ENCODE measurements at places on chromosomes 2 and 18.

DNA sequence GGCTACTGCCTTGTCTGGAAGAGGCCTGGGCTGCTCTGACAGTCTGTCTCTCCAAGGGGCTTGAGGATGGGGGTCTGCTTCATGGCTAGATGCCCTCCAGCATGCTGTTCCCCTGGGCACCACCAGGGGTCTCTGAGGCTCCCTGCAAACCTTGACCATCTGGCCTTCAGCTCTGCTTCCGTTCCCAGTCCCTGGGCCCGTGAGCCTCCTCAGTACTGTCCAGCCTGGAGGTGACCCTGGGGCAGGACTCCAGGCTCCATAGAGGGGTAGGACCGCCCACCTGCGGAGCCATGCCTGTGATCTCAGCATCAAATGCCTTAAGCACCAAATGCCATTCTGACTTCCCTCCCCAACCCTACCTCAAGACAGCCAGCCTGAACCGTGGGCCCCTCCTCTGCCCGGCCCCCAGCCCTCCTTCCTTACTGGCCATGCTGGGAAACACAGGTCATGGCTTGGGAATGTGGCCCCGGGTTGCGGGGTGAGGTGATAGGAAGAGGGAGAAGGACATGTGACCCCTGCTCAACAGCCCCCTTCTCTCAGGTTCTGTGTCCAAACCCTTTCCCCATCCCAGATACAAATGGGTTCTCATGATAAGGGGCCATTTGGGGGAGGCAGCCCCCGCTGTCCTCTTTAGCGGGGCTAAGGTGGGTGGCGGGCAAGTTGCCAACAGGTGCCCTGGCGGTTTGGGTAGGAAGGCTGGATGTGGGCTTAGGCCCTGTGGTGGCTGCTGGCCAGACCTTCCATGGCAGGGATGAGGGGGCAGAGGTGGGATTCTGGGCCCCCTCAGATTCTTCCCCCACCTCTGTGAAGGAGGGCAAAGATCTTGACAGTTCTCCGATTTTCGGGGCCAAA, 25.0 kb downstream of the SPEG start:
- peak; percentile 86 for DNase-seq

GRCh38 chr2:30663806-30664205, 143.4 kb downstream of the CAPN13 start:
- DNase-seq: no peak

DNA sequence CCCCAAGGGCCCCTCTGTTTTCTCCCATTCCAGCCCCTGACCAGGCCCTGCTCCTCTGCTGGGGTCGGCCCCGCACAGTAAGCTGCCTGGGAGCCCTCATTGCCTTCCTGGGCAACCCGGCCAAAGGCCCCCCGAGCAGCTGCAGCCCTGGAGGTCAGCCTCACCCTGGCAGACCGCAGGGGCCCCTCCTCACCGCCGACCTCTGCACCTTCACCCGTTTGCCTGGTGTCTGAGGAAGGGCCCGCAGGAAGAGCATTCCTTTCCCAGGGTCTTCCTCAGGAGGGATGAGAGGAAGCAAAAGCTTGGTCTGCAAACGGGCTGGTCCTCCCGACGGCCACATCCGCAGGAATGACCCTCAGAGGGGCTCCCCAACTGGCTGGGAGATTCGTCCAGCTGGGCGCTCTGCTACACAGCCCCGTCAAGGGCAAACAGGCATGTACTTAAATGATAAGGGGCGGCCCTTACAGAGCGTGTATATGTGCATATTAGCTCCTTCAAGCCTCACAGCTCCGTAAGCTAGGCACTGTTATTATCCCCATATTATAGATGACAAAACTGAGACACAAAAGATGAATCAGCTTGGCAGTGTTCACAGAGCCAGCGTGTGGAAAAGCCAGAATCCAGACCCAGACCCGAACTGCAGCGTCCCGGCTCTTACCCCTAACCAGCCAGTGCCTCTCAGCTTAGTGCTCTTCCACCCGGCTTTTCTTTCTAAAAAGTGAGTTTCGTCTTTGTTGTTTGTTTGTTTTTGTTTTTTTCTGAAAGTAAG, 52.8 kb downstream of the SLC4A1AP start:
- no peak for DNase-seq

GRCh38 chr2:200416878-200417277, 93.0 kb downstream of the KCTD18 start:
- no peak for DNase-seq

DNA sequence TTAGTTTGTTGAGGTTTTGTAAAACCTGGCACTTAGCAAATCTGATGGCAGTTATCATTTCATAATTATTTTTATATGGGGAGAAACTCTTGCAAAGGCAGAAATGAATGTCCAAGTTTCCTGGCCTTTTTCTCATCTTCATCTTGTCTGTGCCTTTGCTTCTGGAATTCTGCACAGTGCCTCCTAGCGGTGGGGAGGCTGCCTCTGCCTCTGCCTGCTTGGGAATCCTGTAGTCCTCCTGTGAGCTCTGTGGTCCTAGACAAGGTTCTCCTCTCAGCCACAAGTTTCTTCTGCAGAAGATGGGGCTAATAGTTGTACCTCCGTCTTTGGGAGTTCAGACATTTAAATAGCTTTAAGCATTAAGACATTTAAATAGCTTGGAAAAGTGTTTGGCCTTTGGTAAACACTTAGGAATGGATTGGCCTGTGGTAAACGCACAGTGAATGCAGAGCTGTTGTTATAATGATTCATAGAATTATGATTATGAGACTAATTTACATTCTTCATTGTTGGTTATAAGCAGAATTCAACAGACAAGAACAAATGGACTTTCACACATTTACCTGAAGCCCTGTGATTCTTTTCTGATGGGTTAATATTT, 101.2 kb downstream of the ZNF236 start:
- DNase-seq: peak; percentile 74

DNA sequence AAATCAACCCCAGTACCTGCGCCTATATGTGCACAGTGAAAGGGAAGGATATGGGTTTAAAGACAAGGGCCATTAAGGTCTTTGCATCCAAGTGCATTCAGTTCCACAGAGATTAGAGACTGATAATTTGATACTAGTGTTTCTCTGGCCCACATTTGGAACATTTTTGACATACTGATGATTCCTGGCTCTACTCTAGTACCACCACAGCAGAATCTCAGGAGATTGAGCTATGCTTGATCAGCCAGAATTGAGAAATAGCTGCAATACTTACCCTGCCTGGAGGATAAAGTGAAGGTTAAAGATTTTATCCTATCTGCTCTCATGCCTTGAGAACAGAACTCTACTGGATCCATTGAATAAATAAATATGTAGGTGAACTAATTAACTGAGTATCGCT, 1267.8 kb downstream of the SUCLG1 start:
- DNase-seq: no peak

DNA sequence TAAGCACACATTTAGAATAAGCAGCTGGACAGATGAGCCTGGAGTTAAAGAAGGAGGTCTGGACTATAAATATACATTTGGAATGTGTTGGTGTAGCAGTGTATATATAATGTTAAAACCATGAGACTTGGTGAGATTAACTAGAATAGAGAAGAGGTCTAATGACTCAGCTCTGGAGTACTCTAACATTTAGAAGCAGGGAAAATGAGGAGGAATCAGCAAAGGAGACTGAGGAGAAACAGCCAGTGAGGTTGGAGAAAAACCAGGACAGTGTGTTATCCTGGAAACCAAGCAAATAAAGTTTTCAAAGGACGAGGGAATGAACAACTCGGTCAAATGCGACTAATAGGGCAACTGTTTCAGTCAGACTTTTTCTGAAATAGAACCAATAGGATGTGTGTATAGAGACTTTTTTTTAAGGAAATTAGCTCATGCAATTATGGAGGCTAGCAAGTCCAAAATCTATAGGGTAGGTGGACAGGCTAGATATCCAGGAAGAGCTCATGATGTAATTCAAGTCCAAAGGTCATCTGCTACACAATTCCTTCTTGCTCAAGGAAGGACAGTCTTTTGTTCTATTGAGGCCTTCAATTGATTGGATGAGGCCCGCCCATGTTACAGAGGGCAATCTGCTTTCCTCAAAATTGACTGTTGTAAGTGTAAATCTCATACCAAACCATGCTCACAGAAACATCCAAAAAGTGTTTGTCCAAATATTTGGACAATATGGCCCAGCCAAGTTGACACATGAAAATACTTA, 10.8 kb upstream of the SESTD1 start:
- DNase-seq: no peak

- no peak for DNase-seq
Measured at GRCh38 chr2:69926849-69927515, 12.1 kb downstream of the MXD1 start.

DNA sequence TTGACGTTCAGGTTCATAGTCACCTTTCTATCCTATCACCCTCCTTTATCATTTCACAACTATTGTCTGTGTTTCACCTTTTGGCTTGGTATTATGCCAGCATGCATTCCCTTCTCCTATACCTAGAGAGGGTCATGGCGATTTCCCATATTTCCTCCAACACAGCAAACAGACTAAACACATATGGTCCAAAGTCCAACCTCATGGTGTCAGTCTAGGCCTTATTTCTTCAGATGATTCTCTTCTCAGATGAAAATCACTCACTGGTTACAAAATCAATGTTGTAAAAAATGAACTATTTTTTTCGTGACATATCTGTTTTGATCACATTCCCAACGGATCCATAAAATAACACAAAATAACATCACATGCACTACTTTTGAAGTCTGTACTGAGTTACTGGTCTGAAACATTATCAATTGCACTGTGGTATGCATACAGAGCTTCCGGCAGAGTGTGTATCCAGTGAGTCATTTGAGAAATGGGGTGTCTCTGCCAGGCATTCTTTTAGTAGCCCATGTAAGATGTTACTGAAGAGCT, 204.8 kb upstream of the GALNT5 start:
- DNase-seq: no peak

GRCh38 chr2:5673145-5674025, 18.8 kb upstream of the SOX11 start:
- peak; percentile 81 for DNase-seq

DNA sequence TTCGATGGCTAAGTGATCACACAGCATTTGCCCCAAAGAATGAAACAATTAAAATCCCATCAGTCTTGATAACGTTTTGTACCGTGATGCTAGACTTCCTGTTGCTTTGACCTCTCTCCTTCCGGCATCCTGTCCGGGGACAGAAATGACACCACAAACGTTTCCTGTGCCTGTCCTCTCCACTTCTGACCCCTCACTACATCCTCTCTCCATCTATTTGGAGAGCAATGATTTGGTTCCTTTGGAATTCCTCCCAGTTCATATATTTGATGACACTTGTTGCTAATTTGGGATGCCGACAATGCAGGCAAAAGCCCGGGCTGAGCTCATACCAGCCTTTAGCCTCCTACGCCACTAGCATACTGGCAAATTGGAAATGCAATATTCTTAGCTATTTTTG, 151.2 kb upstream of the CCDC68 start:
- no peak for DNase-seq

DNA sequence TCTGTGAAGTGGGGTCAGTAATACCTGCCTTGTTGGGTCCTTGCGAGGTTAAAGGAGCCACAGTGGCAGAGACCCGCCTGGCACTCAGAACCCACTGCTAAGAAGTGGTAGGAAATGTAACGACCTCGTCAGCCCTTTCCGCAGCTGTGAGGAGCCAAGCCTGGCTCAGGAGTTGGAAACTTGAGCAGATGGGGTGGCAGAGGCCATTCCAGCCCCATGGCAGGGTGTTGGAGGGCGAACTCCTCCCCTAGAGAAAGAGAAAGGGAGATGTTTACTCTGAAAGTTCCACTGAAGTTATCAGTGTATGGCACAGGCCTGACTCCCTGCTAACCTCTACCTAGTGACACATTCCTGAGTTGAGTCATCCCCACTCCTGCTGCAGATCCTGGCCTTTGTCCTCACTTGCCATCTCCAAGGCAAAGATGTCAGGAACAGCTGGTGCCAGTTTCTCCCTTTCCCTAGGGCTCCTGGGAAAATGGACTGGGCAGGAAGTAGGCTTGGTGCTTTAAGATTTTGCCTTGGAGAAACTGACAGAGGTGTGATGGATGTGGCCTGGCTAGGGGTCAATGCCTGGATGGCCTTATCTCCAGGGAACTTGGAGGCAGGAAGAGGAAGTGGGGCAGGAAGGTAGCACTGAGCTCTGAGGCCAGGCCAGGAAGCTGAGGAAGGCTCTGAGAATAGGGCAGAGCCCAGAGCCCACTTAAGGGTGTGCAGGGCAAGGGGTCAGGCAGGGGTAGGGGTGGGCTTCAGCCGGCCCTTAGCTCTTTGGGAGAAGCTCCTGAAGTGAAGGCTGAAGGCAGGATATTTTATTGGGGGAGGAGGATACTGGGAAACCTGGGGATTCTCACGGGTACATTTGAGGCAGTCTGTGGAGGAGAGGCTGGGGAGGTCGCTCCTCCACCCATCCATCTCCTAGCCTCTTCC, 888 bp downstream of the VAMP5 start:
- DNase-seq: no peak

DNA sequence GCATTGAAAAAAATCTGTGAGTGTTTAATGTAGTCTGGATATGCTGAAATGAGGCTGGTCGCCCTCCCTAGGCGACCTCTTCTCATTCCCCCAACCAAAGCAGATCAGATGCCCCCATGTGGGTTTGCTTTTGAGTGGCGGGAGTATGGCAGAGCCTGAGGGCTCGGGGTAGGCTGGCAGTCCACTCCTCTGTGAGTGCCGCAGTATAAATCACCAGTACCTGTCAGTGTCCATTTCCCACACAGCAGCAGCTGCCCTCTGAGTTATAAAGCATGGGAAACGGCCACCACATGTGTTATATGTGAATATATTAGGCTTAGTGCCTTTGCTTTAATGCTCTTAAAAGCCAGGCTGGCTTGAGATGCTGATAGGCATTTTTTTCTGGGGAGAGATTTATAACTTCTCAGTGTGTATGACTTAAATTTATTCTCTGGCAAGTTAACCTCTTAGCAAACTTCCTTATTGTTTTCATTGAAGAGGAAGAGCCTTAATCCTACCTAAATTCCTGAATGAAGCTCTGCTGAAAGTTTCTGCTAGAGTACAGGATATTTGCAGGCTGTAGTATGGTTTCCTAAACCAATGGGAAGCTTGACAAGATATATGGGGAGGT, 3.8 kb downstream of the DCC start:
- no peak for DNase-seq

- no peak for DNase-seq
Measured at GRCh38 chr2:177929662-177930522, 142.7 kb downstream of the PDE11A start.

DNA sequence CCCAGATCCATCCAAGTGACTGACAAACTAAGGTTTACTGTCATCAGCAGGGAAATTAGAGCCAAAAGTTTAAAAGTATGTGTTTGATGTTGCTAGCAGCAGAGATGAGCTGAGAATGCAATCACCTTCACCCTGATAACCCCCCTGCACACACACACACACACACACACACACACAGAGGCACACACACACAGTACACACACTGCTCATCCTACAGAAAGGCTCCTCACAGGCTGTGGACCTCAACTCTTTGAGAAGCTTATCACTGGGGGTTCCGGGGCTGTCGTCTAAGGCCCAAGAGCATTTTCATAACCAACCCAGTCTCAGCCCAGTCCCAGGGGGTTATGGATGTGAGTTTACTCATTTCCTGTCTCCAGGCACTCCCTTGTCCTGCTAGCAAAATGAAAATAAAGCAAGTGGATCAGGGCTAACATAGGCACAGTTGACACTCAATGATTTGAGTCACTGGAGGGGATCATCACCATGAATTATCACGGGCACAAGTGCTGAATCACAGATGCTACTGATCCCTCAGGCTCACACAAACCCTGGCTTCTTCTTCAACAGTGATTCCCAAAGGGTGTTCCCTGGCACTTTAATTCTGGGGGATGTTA, 76.6 kb downstream of the ALK start:
- DNase-seq: no peak

GRCh38 chr2:239830121-239831000, 194.8 kb downstream of the NDUFA10 start:
- DNase-seq: no peak
